Fibroblast of skin of scalp (primary cell): ENCODE measurements at places on chromosomes 5 and 9.

- peak; percentile 65 for DNase-seq
These were observed 737 bp downstream of the SLC1A3 start for GRCh38 chr5:36607114-36607571.

DNA sequence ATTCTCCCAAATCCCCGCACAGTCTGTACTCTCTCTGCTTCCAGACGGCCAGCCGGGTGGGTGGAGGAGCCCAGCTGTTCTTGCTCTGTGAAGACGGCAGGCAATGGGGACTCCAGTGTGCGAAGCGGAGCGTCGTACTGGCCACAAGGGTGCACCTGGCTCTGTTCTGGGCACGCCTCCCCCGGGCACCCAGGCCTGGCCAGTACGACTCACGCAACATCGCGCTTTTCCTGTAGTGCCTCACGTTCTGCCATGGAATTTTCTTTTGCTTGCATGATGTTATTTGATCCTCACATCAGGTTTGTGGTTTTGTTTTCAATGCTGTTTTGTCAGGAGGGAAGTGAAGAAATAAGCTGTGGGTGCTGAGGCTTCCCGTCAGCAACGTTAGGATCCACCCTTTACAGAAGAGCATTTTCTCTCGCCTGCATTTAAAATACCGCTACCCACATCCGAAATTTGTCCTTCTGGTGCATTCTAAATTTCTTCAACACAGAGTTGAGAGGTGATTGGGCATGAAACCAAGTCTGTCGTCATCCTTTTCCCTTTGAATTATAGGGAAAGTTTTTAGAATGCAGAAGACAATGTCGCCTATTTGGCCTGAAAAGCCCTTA is 311.7 kb downstream of the TRIM36 start:
- DNase-seq = peak; percentile 31

DNA sequence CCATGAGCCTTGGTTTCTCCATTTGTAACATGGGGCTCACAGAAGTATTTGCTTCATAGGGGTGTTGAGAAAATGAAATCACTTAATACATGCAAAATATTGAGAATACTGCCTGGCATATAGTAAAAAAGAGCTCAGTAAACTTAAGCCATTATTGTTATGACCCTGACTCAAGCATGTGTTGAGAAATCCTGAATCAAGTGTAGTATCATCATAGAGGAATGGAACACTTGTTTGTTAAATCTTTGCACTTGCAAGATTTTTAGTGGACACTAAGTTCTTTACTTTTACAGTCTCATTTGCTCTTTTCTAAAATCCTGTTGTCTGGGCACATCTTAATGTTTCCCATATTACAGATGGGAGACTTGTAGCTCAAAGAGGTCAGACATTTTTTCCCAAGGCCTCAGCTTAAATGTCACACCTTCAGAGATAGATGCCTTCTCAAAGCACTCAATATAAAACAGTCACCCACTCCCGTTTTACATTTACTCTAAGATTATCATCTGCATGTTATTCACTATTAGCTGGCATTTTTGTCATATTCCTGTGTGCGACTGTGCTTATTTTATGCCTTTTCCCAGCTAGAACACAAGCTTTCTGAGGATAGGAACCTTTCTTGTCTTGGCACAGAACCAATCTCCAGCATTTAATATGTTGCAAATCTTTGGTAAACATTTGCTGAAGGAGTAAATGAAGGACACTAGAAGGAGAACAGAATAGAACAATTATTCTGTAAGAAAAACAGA is 250.0 kb upstream of the TNC start:
- DNase-seq = no peak

DNA sequence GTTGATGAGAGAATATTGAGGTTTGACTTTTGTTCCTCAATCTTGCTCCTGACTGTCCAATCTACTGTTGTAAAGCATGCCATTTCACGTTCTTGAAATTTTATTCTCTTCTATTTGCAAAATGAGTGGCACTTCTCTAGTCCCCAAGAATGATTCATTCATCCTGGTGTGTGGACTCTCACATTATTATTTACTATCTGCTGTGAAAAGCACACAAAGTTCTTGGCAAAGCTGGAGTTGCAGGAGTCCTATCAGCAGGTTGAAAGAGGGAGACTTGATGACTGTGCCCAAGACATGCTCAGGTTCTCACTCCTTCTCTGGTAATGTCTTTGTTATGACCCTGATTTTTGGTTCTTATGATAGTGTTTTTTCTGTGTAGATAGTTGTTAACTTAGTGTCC is 382.6 kb downstream of the DMRTA1 start:
- DNase-seq = no peak
